NCI-H1092 (cell line): ENCODE measurements at places on chromosomes 6 and 20.

DNA sequence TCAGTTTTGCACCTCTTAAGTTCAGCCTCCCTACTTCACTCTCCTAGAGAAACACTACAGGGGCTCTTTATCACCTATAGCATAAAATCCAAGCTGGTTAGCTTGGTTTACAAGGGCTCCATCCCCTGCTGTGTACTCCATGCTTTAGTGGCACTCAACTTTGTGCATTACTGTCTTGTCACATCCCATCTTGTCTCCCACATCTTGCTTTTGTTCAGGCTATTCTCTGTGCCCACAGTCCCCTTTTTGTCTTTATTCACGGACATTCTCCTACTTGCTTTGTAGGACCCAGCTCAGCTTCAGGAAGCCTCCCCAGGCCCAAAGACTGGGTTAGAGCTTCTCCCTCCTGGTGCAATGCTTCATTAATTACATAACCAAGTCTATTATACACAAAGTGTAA, 107.9 kb upstream of the SPACA1 start:
- DNase-seq = no peak

DNA sequence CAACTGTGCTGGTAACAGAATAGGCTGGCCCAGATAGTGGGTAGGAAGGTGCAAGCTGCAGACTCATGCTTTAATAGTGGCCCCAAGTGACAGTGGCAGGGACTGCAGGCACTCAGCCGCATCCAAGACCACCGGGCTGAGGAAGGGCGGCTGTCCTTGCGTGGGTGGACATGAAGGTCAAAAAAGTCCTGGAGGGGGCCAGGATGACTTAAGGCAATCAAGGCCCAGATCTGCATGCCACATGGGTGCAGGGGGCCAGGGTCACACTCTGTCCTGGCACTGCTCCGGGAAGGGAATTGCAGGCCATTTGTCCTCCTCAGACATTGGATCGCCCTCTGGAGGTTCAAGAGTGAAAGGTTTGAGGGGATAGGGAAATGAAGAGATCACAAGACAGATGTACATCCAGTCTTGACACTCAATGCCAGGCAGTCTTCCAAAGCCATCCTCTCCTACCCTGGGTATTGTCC, 10.4 kb upstream of the VNN2 start:
- no peak for DNase-seq

- no peak for DNase-seq
These were observed 57.2 kb downstream of the RGS17 start for GRCh38 chr6:153073841-153074240.

GRCh38 chr6:43673444-43674084, 14.0 kb downstream of the MRPS18A start:
- DNase-seq = no peak

DNA sequence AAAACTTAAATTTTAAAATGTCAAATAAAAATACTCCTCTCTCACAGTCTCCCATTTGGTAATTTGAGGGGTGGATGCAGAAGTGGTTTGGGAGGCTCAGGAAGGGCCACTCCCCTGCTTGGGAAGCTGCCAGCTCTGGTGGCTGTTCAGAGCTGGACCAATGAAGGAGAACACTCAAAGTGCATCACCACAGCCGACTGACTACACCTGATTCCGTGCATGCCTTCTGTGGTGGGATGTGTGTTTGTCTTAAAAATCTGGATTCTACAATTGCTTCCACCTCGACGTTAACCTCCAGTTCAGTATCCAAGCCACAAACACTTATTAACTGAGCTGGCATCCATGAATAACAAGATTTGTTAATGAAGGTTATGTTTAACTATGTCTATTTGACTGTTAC, 137.3 kb downstream of the FOXC1 start:
- DNase-seq = no peak

- DNase-seq = no peak
These were observed 13.5 kb downstream of the REV3L start for GRCh38 chr6:111469543-111469942.

GRCh38 chr6:139882977-139883728, 508.7 kb upstream of the CITED2 start:
- DNase-seq = no peak

GRCh38 chr6:116714761-116715160, 33.8 kb downstream of the KPNA5 start:
- DNase-seq = no peak

- no peak for DNase-seq
These were observed 85.9 kb downstream of the ADTRP start for GRCh38 chr6:11692451-11693376.

GRCh38 chr20:32523613-32524213, 61.4 kb downstream of the NOL4L start:
- no peak for DNase-seq

DNA sequence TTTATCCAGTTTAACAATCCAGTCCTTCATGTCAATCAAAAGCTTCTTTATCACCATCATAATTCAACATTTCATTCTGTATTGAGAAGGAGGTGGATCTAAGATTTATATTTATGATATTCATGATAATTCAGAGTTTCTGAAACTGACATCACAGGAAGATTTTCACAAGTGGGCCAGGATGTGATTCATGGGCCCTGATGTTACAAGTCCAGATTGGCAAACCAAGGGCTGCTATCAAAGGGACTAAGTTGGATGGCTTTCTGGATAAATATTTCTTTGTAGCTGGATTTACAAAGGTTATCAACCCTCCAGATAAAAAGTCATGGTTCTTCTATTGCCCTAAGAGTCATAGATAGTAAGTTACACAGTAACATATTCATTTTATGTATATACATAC, 866.5 kb downstream of the KIF16B start:
- no peak for DNase-seq

GRCh38 chr6:157185986-157186385, 137.3 kb downstream of the TMEM242 start:
- DNase-seq = no peak

- DNase-seq = no peak
These were observed 14.9 kb downstream of the TMEM170B start for GRCh38 chr6:11552442-11552841.

- no peak for DNase-seq
These were observed 8.0 kb downstream of the JAG1 start for GRCh38 chr20:10665791-10666190.

DNA sequence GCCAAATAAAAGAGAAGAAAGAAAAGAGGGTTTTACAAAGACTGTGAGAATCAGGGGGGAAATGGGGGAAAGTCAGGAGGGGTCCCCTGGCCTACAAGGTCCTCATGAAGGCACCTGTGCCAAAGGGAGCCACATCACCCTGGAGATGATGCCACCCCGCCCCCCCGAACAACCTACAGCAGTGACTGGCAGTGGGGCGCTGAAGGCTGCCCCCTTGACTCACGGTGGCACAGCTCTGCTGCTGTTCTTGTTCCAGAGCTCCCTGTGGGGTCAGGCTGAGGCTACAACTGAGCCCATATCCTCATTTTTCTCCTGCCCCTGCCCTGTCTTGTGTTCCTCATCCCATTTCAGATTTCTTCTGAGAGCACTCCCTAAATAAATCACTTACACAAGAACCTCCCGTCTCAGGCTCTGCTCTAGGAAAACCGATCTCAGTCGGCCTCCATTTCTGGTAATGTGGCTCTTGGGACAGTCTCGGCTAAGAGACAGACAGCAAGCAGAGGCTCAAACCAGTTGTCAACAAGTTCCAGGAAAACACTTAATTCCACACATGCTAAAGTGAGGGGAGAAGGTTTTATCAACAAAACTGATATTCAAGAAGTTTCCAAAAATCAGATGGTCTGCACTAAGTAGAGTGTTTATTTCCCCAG, 105.7 kb downstream of the SNAP25 start:
- no peak for DNase-seq

- DNase-seq = peak; percentile 29
These were observed 1.5 kb upstream of the GRIK2 start for GRCh38 chr6:101391772-101392585.

GRCh38 chr6:2752477-2753109, 1.9 kb upstream of the MYLK4 start:
- DNase-seq = no peak

- DNase-seq = peak; percentile 12
These were observed 510.5 kb downstream of the LMBRD1 start for GRCh38 chr6:69286331-69286730.

DNA sequence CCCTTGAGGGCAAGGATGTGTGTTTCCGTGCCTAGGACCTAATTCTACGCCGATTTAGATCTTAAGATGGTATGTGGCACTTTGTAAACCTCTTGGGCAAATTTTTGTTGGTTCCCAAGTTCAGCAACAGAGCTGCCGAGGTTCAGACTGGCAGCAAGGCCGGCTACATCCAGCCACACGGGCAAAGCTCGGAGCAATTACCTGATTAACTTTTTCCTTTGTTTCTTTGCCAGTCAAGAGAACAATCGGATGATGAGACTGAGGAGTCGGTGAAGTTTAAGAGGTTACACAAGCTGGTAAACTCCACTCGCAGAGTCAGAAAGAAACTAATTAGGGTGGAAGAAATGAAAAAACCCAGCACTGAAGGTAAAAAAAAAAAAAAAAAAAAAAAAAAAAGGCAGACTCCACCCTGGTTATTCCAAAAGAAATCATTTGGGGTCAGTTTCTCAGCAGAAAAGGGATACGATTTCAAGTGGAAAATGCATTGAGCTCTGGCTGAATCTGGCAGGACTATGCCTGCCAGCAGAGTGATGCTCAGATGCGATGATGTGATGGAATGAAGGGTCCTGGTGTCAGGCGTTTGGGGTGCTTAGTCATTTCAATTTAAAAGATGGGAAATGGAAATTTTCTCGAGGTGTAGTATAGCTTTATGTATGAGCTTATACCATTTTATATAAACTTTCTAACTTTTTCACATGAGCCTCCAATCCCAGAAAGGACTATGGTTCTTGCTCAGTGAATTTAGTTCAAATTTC, 171.6 kb downstream of the SASH1 start:
- DNase-seq = no peak

GRCh38 chr6:11604215-11604614, 66.7 kb downstream of the TMEM170B start:
- no peak for DNase-seq

DNA sequence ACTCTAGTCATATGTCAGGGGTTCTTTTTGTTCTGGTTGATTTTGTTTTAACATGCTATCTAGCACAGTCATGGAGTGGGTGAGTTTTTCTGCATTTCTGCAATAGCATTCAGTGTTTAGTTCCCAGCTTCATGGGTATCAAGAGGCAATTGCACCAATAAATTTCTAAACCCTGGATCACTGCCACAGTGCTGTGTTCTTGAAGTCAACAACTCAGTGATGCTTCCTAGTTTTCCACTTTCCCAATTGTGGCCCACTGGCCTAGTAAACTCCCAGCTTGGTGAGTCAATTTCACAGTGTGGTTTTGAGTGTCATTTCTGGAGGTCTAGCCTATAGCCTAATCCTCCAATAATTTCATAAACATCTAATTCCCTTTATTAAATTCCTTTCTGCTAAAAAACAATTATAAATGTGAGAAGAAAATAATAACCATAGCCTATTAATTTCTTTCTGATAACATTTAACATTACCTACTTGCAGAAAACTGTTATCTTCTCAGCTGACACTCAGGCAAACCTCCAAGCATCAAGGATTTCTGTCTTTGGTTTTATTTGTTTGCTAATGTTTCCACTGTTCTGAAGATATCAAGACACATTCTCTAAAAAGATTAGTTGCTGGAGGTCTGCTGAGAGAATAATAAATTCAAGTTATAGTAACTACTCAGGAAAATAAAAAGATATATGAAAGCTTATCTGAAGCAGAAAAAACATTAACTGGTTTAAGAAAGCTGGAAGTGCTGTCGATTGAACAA, 89.9 kb downstream of the PDE7B start:
- DNase-seq = no peak

- DNase-seq = no peak
These were observed 135.0 kb upstream of the SUPT3H start for GRCh38 chr6:45512717-45513116.

- no peak for DNase-seq
These were observed 19.7 kb downstream of the NPEPL1 start for GRCh38 chr20:58712151-58712791.

GRCh38 chr6:166507809-166508564, 78.5 kb downstream of the RAMACL start:
- DNase-seq = no peak

- peak; percentile 9 for DNase-seq
These were observed 70.2 kb upstream of the BEND3 start for GRCh38 chr6:107185391-107185970.

DNA sequence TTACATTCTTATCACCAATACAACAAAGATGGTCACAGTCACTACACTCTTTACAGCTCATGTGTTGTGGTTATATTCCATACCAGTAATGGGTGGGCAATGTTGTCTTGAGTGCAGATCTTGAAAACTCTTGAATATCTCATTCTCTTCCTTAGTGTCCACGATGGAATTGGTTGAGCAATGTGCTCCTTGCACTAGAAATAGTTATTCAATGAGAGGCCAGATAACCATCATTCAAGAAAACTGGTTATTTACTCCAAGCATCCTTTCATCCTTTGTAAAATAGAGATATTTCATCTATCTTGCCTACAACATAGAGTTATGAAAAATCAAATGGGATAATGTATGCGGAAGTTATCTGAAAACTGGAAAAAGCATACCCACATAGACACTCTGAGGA, 215.9 kb downstream of the ARHGAP18 start:
- no peak for DNase-seq

DNA sequence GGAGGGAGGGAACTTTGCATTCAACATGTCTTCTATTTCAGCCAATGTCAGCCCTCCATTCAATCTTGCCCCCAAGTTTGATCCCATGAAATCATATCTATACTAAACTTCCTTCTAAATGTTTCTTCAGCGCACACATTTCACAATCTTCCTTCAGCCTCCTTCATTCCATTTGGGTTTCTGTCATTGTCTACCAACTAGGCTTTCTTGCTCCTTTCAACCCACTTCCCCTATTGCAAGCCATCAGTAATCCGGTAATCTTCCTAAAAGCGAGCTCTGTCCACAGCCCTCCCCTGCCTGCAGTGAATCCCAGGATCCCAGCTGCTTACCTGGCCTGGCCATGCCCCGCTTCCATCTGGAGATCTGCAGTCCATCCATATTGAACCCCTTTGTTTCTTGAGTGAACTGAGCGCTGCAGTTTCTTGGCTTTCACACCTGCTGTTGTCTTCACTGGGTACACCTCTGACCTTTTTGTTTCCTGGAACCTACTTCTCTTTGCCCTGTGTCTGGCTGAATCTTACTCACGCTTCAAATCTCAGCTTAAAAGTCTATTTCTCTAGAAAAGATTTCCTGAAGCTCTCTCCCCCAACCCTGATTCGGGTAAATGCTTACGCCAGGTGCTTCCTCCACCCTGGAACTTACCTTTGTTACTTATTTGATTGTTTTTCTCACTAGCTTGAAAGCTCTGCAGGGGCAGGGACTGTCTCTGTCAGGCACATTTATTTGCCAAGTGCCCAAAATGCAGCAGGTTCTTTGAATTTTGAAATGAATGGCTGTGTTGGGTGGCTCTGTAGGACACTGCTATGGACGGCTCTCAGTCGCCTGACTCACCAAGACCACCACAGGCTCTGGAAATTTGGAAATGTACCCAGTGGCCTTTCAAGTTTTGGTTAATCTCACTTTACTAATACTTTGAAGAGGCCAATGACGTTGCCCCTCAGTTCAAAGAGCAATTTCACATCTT, 50.3 kb downstream of the ADTRP start:
- no peak for DNase-seq

DNA sequence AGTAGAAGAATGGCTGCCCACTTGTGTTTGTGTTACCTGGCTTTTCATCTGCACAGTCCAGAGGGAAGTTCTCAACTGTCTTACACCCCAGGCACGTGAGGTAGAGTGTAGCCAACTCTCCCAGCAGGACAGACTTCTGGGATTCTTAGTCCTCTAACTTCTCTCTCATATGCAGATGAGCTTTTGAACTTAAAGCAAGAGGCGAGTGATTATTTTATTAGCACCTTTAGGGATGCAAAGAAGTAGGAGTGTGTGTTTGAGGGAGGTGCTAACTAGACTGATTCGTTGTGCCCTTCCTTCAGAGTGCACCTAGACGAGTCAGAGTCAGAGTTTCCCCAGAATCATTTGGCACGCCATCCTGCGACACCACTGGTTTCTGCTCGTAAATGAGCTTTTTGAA, 10.8 kb downstream of the CDYL start:
- no peak for DNase-seq
